ENCODE measurements at places on chromosomes 11 and 22.

- DNase-seq, result no peak
These were observed 375 bp downstream of the SLC25A1 start for GRCh38 chr22:19178065-19178656.

GRCh38 chr11:40215556-40215955 is 1243.9 kb downstream of the LRRC4C start:
- no peak for DNase-seq

- no peak for DNase-seq
These were observed 22.3 kb downstream of the ZBTB16 start for GRCh38 chr11:114081641-114082414.

- DNase-seq, result no peak
These were observed 26.1 kb downstream of the HSD17B12 start for GRCh38 chr11:43706631-43707030.

GRCh38 chr22:24427500-24428164 is at the start of gene ADORA2A:
Gene ADORA2A, plus strand, starts transcription at chr22:24427599. Its CDS starts 5,806 bp downstream, at chr22:24433405.
- no peak for DNase-seq

GRCh38 chr11:369336-370018 is at the start of gene B4GALNT4:
Gene B4GALNT4, plus strand, starts transcription at chr11:369499. Its CDS starts 305 bp downstream, at chr11:369804.
- DNase-seq, result no peak

GRCh38 chr11:72321381-72321996 is 77.5 kb upstream of the PHOX2A start:
- DNase-seq, result no peak

DNA sequence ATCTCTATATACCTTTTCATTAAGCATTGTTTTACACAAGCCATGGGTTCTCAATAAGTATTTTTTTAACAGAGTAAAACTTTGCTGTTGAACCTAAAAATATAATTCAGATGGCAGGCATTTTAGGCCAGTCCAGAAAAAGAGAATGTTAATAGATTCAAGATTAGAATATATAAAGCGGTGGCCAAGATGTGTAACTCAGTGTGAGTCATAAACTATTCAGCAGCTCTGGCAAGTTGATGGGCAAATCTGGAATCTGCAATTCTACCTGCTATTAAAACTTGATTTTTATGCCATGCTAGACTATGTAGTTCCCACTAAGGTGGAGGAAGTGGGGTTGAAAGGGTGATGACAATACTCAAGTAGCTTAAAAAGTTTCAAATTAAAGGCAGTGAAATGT is 45.4 kb downstream of the CASP12 start:
- DNase-seq, result no peak

- no peak for DNase-seq
These were observed 53.4 kb upstream of the PARVG start for GRCh38 chr22:44127356-44127755.

GRCh38 chr22:47309946-47310345 is 547.5 kb downstream of the TBC1D22A start:
- DNase-seq, result no peak

DNA sequence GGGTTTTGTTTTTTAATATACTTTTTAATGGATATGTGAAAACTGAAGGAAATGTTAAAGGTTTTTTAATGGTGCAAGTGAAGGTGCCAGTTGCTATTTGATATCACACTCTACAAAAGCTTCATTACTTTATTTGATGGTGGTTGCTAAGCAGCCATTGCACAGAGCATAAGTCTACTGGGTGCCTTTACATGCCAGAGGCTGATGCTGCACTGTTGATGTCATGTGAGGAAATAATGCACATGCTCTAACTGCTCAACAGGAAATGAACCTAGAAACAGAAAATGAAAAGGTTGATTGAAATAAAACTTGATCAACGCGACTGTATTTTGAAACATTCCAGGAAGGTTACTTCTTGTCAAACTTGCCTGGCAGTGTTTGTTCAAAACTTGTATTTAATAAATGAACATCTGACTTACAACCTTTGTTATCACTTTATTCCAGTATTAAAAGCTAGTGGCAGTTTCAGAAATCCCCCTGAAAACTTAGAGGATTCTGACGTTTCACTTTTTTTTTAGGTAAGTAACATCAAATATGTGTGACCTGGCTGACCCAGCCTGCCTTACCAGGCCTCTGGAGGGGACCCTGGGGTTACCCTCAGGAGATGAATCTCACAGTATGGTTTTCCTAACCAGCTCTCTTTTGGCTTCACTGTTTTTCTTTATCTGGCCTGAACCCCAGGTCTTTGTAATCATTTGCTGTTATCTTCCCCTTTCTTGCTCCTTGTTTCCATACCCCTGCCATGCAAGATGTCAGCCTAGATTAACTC is 2.4 kb upstream of the ATP5MG start:
- no peak for DNase-seq

- no peak for DNase-seq
These were observed 57.0 kb downstream of the PHF21A start for GRCh38 chr11:46064221-46064620.

- DNase-seq, result no peak
These were observed 590.2 kb upstream of the LRRC4C start for GRCh38 chr11:42049650-42050049.

DNA sequence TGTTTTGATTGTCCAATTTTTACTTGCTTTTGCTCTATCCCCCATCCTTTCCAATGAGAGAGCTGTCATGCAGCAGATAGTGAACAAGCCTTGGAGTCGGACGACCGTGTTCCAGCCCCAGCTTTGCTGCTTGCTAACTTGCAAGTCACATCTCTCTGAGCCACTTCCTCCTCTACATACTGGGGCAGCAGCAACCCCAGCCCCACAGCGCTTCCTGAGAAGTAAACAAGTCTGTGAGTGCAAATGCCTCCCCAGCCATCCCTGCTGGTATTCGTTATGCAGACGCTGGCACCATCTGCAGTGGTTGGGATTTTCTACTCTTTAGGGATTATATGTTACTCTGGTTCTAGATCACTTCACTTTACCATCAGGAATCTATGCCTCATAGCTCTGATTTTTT is 35.0 kb downstream of the TPBGL start:
- DNase-seq, result peak; percentile 86

DNA sequence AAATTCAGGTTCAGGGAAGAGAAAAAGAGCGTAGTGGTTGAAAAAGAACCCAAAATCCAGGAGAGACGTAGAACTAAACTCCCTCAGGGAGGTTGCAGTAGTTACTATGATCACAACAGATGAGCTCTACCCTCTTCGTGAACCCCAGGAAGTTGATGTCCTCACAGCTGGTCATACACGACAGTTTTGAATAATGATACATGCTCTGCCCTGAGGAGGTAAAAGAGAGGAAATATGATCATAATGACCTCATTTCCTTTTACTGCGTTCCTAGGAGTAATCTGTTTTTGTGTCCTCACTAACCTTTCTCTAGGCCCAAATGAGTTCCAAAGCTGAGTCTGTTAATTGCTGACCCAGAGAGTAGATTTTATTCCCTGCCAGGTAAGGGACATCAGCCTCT is 1.3 kb downstream of the PATE2 start:
- DNase-seq, result no peak

GRCh38 chr22:31680861-31681341 is 18.9 kb upstream of the PISD start:
- DNase-seq, result no peak

- DNase-seq, result no peak
These were observed 34.1 kb downstream of the GNAZ start for GRCh38 chr22:23104187-23104971.

DNA sequence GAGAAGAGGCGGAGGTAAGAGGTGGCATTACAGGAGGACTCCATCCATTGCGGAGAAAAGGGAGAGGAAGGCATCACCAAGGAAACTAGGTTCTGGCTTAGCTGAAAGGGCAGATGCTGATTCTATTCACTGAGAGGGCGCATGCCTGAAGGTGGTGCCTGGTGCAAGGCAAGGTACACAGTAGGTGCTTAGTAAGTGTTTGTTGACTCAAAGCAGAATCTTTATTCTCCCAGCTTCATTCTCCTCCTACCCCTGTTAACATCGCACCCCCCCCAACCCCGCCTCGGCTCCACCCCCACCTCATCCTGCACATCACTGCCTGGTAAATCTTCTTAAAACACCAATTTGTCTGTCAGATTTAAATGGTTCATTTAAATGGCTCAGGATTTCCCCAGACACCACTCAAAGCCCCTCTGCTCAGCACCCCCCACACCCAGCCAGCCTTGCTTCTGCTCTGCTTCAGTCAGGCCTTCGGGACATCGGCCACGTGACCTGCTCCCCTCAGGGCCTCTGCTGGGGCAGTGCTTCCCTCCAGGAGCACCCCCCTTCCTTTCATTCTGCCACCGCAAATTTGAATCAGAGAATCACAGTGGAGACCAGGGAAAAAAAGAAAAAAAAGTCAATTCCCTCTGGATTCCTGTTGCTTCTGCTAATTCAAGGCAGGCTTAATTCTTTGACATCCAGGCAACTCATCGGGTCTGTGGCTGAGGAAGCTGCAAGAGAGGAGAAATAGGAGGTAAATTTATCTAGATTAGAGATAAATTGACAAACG is 17.8 kb upstream of the RCN1 start:
- DNase-seq, result no peak

DNA sequence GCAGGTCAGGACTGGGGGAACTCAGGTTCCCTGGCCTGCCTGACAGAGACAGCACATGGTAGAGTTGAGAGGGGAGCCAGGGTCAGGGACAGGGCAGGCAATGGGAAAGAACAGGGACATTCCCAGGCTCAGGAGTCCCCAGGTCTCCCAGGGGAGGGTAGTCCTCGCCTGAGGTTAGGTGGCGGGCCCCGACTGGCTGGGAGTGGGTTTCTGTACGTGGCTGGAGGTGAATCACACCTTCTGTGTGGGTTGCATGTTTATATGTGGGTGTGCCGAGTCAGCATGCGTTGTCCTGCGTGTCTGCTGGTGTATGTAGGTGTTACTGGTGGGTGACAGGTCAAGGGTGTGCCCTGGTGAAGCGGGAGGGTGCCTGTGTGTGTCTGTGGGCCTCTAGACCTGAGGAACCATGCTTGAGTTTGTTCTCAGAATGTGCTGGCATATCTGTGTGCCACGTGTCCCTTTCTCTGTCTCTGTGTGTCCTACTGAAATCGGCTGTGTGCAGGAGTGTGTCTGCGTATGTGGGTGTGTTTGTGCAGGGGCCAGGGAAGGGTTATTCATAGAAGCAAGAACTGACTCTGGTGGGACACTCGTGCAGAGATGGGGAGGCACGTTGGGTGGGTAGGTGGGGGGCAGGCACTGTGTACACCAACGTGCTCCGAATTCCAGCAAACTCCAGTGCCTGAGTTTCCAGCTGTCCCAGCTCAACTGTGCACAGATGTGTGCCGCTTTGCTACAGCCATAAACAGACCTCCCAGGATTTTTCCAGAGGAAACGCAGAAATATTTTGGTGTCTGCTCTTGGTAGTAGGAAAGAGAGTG is 23.8 kb upstream of the OAF start:
- DNase-seq, result no peak

GRCh38 chr22:22810471-22810870 is 77.1 kb upstream of the IGLL5 start:
- no peak for DNase-seq

DNA sequence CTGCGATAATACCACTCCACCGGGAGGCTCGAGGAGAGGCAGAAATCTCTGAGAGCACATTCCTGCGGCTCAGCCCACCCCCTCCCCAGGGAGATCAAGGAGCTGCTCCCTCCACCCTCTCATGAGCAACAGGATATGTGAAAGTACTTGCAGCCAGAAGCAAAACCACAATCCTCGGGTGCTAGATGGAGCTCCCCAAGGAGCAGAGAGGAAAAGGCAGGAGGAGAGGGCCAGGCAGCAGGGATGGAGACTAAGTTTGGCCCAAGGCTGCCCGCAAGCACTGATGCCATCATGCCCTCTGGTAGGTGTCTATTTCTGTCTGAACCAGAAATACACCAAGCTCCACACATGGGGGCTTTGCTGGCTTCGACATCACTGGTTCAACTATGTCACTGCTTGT is 22.3 kb downstream of the VPS37C start:
- DNase-seq, result no peak

DNA sequence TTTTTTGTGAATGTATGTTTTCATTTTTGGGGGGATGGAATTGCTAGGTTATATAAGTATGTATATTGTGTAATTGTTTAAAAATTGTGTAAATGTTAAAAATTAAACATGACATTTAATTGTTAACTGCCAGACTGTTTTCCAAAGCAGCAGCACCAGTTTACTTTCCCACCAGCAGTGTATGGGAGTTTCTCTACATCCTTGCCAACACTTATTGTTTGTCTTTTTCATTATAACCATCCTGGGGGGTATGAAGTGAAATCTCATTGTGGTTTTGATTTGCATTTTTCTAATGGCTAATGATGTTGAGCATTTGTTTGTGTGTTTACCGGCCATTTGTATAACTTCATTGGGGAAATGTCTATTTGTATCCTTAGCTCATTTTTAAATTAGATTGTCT is 31.7 kb upstream of the RRAS2 start:
- no peak for DNase-seq

DNA sequence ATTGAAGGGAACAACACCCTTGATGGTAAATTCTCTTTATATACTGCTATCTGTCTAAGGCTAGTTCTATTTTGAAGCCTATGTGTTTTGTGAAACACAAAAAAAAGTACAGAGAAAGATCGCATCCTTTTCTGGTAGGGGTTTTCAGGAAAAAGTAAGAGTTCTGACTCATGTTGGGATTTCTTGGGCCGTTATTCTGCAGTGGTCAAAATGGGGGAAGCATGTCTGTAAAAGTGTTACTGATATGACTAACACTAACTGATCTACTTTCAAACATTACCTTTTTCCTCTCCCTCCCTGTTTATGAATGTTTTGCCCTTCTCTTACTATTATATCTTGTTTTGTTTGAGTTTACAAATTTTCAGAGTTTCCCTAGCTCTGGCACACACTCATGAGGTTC is 53.9 kb downstream of the CTNND1 start:
- no peak for DNase-seq

- DNase-seq, result no peak
These were observed 39.5 kb downstream of the CHRDL2 start for GRCh38 chr11:74691755-74692154.

- no peak for DNase-seq
These were observed 34.6 kb downstream of the FAM83F start for GRCh38 chr22:40029189-40029890.

GRCh38 chr11:27616711-27617110 is 83.5 kb downstream of the BDNF start:
- DNase-seq, result no peak

- peak; percentile 94 for DNase-seq
These were observed 950 bp downstream of the FERMT3 start for GRCh38 chr11:64207256-64208085.

GRCh38 chr11:65558930-65559509 is 861 bp upstream of the LTBP3 start:
- DNase-seq, result no peak

DNA sequence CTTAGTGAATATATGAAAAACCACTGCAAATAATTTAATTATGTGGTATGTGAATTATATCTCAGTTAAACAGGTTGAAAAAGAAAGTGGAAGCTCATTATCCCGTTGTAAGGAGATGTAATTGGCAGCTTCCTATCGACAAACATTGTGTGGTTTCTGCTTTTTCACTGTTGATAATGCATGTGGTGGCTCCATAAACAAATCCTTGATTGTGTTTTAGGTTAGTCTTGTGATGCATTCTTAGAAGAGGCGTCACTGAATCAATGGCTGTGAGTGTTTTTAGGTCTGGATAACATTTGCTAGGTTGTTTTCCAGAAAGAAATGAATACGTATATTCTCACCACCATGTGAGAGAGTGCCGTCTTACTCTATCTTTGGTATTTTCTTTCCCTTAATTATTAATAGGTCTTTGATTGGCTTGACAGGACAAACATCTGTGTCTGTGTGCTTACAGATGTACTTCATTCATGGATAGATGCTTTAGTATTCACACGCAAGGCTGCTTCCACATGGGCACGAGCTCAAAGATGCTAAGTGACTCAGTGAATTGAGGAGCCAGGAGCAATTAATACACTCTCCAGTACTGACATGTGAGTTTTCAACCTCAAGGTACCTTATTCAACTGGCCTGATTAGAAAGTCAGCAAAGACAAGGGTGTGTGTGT is 166.7 kb downstream of the TBC1D22A start:
- DNase-seq, result no peak

Measured in KG1 (cell line).